ENCODE measurements at places on chromosomes 7 and 10. TPM values are rescaled to one million over a fixed set of nuclear protein-coding genes. Genes with fewer than 3 reads are reported as not detected.

GRCh38 chr7:154906201-154906600 is 96.7 kb downstream of the PAXIP1 start:
- DNase-seq, result no peak

The PTER gene
- total RNA-seq, result 32.7 TPM

The ELOVL3 gene
- not detected for total RNA-seq

The OGDHL gene
- total RNA-seq, result not detected

The UCN3 gene
- total RNA-seq, result not detected

All from MG63 (cell line).